Bronchial smooth muscle cell (primary cell): ENCODE measurements at places on chromosomes 7 and 10. TPM values are rescaled to one million over a fixed set of nuclear protein-coding genes. Genes with fewer than 3 reads are reported as not detected.

Gene SCRN1
- total RNA-seq, result 84.0 and 87.3 TPM in 2 replicates

Gene ASNS
- 11.0 and 27.0 TPM in 2 replicates for total RNA-seq

Gene POT1
- total RNA-seq, result 32.6 and 35.2 TPM in 2 replicates

Gene TMEM254
- total RNA-seq, result 6.9 and 9.9 TPM in 2 replicates

Gene ZC3HAV1
- 17.7 and 21.4 TPM in 2 replicates for total RNA-seq

Gene PIP
- not detected in 2 replicates for total RNA-seq

Gene ETV1
- 6.6 and 28.7 TPM in 2 replicates for total RNA-seq
